Right cardiac atrium (tissue), 5 donors: ENCODE measurements at places on chromosomes 3 and 15. TPM values are rescaled to one million over a fixed set of nuclear protein-coding genes. Genes with fewer than 3 reads are reported as not detected.

- DNase-seq: no peak
These were observed 23.7 kb downstream of the TPRA1 start for GRCh38 chr3:127566833-127567232.

DNA sequence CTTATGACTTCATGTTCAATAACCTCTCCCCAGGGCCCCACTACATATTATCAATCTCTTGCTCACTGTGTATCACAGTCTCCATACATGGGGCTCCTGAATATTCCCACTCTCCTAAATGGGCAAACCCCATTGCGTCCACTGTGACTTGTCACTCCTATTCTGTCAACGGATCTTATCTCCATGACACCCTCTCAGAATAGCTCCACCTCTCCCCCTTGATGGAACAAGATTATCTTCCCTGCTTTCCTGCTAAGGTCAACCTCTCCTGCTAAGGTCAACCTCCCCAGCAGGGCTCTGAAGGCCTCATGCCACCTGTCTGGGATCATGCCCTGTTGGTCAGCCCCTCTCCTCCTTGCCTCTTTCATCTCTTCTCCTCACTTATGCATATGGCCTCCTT lies 1.8 kb downstream of the CLDN18 start:
- no peak for DNase-seq

GRCh38 chr3:138933068-138933668 lies 13.8 kb downstream of the FOXL2 start:
- no peak for DNase-seq

GRCh38 chr3:122318620-122319019 lies 6.4 kb upstream of the CSTA start:
- DNase-seq: no peak

DNA sequence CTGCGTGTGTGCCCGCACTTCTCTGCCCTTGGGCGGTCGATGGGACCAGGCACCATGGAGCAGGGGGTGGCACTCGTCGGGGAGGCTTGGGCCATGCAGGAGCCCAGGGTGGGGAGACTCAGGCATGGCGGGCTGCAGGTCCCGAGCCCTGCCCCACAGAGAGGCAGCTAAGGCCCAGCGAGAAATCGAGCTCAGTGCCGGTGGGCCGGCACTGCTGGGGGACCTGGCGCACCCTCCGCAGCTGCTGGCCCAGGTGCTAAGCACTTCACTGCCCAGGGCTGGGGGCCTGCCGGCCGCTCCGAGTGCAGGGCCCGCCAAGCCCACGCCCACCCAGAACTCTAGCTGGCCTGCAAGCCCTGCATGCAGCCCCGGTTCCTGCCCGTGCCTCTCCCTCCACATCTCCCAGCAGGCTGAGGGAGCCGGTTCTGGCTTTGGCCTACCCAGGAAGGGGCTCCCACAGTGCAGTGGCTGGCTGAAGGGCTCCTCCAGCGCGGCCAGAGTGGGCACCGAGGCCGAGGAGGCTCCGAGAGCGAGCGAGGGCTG lies 553 bp upstream of the RTP4 start:
- peak; percentile 69 for DNase-seq

- DNase-seq: no peak
These were observed 216.8 kb upstream of the RBMS3 start for GRCh38 chr3:29064085-29064484.

- no peak for DNase-seq
These were observed 27.1 kb downstream of the IP6K1 start for GRCh38 chr3:49759226-49759625.

GRCh38 chr15:45794712-45795439 lies 160.0 kb downstream of the SQOR start:
- DNase-seq: no peak

DNA sequence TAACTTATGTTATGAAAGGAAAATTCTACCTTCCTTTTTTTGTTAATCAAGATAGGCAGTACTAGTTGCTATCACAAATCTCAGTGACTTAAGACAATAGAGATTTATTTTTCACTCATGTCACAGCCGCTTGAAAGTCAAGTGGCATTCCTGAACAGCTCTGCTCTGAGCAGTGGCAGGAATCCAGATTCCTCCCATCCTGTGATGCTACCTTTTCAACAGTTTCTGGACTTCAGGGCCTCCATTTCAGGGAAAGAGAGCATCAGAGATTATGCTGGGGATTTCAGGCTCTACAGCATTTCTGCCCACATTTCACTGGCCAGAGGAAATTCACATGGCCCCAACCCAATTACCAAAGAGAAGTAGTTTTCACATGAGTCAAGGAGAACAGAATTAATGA lies 83.4 kb downstream of the IL1RAP start:
- DNase-seq: no peak

DNA sequence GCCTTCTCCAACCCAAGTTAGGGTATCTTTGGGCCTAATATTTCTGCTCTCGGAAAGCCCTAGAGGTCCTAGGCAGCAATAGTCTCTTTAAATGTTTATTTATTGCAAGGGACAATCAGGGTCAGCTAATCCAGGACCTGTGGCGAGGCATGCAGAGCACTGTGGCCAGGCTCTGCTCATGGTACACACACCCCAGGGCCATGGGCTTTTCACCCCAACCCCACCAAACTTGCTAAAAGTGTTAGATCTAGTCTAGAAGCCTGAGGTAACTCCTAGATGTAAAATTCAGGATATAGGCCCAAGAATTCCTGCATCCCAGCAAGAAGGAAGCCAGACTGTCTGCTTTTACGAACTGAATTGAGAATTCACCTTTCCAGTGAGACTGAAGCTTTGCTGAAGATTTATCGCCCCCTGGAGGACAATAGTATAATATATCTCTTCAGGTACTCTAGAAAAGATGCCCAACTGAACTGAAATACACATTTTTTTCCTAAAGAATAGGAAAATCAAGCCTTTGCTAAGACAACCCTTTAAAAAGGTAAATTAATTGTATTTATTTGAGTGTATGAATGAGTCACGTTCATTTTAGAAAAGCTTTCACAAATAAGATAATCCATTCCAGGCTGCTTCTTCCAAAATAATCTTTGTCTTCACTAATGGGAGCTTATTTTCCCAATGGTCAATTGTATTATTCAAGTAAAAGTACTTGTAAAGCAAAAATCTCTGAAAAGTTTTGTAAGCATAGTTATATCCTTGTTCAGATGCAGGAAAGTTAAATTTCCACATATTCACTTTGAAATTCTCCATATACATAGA lies 89.8 kb downstream of the LRRC3B start:
- peak; percentile 18 for DNase-seq

DNA sequence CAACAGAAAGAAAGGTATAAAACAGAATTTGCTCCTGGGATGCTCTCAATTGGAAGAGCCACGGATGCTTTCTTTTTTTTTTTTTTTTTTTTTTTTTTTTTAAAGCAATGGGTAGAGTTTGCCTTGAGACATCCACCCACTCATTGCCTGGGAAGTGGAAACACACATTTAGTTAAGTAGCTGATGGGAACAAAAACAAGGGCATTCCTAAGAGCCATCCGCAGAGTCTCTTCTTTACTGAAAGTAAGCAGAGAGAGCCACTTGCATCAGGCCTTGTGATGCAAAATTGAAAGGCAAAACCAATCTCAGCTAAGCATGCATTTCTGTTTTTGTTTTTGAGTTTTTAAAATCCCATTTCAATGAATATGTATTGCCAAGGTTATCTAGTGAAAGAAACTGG lies 787.9 kb upstream of the LMCD1 start:
- no peak for DNase-seq

GRCh38 chr3:152398495-152398894 lies 129.8 kb downstream of the MBNL1 start:
- DNase-seq: no peak

DNA sequence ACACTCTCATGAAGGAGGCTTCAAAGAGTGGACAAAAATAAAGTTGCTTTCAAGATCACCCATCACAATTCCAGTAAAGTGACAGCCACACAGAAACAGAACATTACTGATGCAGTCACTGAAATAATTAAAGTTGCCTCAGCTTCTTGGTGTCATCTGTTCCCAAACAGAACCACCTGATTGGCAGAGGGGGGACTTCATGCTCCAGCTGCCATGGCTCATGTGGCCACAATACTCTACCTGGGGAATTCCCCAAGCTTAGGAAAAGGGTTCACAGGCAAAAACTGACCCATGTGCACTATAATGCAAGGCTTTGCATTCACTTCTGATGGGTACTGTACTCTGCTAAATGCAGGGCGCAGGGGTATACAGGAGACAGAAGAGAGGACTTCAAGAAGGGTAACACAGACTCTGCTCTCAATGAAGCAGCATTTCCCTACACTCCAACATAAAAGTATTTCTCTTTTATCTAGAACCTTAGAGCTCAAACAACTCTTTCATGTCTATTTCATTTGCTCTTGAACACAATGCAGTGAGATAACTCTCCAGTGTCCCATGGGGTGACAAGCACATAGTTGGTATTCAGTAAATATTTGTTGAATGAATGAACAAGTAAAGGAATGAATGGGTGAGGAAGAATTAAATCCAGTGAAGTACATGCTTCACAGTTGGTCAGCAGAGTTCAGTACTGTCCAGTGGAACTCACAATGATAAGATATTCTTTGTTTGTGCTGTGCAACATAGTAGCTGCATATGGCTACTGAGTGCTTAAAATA lies 8.6 kb upstream of the CTNNB1 start:
- DNase-seq: no peak

- peak; percentile 88 for DNase-seq
These were observed 590 bp downstream of the POLR2H start for GRCh38 chr3:184361932-184362667.

DNA sequence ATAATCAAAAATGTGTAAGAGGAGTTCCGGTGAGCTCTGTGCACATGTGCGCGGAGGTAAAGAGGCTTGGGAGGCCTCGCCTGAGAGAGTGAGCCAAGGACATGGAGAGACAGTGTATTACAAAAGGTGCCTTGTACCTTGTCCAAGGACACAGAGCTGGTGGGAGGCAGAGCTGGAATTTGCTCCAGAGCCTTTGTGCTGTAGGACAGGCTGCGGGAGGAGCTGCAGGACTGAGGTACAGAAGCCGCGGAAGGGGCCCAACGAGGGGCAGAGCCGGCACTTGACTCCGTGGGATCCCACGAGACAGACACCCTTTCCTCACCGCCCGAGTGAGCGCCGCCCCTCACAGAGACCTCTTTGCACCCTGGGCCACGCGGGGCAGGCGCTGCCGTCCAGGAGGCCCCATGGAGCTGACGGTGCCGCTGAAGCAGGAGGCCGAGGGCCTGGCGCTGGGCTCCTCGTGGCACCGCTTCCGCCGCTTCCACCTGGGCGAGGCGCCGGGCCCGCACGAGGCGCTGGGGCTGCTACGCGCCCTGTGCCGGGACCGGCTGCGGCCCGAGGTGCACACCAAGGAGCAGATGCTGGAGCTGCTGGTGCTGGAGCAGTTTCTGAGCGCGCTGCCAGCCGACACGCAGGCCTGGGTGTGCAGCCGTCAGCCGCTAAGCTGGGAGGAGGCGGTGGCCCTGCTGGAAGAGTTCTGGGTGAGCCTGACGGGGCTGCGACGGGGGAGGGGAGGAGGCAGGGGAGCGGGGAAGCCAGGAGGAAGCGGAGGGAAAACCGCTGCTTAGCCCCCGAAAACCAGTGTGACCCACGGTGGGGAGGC lies 68.7 kb downstream of the SLTM start:
- DNase-seq: peak; percentile 90

GRCh38 chr15:84604826-84605553 lies 4.2 kb downstream of the ZSCAN2 start:
- no peak for DNase-seq

GRCh38 chr3:123590685-123591450 lies 6.0 kb upstream of the HACD2 start:
- DNase-seq: no peak

DNA sequence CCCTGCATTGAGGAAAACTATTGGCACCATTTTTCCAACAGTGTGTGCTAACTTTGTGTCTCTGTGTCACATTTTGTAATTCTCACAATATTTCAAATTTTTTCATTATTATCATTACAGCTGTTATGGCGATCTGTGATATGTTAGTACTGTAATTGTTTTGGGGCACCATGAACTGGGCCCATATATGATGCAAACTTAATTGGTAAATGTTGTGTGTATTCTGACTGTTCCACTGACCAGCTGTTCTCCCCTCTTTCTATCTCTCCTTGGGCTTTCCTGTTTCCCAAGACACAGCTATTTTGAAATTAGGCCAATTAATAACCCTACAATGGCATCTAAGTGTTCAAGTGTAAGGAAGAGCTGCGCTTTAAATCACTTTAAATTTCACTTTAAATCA lies 2.2 kb upstream of the CYP8B1 start:
- DNase-seq: no peak

- no peak for DNase-seq
These were observed 63.3 kb downstream of the ZNF106 start for GRCh38 chr15:42427429-42428223.

DNA sequence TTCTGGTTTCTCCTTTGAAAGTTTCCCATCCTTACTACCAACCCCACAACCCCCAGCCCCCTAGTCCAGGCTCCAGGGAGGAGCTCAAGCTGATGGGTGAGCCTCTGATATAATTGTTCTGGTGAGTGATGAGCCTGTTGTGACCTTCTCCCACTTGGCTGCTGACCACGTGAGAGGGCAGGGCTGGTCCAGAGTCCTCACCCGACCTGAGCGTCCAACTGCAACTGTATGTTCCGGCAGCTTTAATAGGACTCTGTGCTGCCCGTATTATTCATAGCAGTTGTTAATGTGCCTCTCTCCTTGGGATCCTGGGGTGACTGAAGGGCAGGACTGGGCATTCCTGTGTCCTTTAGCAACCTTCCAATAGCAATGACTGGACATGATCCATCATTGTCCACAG lies 56.2 kb downstream of the B3GNT5 start:
- peak; percentile 54 for DNase-seq

GRCh38 chr15:64527263-64527984 lies 67.0 kb downstream of the ZNF609 start:
- no peak for DNase-seq

DNA sequence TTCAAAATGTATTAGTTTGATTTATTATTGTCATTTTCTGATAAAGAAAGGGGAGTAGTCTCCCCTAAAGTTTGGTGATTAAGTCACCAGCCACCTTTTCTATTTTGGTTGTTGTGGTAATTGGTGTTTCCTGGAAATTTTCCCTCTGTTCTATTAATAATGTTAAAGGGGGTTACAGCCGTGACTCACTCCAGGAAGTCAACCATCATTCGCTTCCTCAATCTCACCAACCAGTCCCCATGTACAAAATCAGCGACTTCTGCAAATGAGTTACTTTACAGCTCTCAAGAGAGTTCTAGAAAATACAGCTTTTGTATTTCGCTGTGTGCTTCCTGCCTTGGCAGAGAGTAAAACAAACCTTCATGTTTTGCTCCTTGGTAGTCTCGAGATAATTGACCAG lies 285.1 kb downstream of the LPP start:
- DNase-seq: no peak

SCAMP5 gene
- 4.7 TPM for polyA plus RNA-seq

B2M gene
- polyA plus RNA-seq: 2,022 TPM

TMEM108 gene
- polyA plus RNA-seq: 5.2 TPM

TMF1 gene
- 6.7 TPM for polyA plus RNA-seq

CFAP91 gene
- 0.50 TPM for polyA plus RNA-seq

CDCP1 gene
- 0.09 TPM for polyA plus RNA-seq

C3orf22 gene
- polyA plus RNA-seq: not detected

RASGRF1 gene
- polyA plus RNA-seq: 0.05 TPM

HIGD1A gene
- 348 TPM for polyA plus RNA-seq

SEMA3B gene
- polyA plus RNA-seq: 35.7 TPM

PLSCR5 gene
- not detected for polyA plus RNA-seq
